ENCODE measurements at places on chromosomes 1 and 21.

DNA sequence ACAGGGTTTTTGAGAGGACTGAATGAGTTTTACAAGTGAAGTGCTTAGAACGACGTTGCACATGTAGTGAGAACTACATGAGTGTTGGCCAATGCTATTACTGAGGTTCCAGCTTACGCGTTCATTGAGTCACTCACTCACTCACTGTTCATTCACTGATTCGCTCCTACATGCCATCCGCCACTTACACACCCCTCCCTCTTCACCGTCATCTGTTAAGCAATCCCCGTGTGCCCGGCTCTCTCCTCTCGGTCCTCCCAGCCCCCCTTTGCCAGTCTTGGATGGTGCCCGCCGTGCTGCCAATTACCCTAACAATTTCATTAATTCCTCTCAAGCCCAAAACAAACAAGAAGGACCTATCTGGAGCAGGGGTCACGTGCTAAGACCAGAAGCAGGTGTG, 27.3 kb upstream of the EPHA2 start:
- no peak for DNase-seq

- no peak for DNase-seq
Measured at GRCh38 chr1:1927751-1928150, 8.7 kb upstream of the TMEM52 start.

DNA sequence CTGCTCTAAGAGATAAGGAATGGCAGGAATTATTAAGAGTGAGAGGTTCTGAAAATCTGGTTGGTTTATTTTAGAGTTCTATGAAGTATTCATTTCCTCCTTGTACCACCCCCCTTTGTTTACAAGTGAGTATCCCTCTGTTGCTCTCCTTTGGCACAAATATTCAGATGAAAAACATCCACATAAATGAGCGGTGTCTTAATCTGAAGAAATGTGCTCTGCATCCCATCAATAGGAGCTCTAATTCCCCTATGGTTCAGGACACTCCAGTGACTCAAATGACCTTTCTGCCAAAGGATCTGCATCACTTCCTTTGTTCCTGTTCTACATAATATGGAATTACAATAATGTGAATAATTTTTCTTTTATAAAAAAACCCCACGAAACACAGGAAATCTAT, 16.6 kb downstream of the DDAH1 start:
- no peak for DNase-seq

DNA sequence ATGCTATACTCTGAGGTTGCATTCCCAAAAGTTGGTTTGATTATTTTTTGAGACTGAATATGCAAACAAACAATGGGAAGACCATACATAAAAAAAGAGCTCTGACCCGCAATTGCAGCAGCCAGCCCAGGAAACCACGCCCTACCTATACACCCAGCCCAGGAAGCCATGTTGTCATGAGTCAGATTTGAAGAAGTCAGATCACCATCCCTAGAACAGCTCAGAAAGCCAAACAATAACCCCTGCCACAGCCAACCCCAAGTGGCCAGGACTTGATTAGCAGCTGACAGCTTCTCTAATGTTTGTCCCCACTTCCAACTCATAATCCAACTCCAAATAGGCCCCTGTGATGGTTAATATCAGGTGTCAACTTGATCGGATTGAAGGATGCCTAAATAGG, 621.9 kb downstream of the NPHP4 start:
- no peak for DNase-seq

- no peak for DNase-seq
Measured at GRCh38 chr1:189027512-189027911, 1450.2 kb downstream of the BRINP3 start.

GRCh38 chr1:37763791-37764413, 1.0 kb downstream of the EPHA10 start:
- DNase-seq, result no peak

DNA sequence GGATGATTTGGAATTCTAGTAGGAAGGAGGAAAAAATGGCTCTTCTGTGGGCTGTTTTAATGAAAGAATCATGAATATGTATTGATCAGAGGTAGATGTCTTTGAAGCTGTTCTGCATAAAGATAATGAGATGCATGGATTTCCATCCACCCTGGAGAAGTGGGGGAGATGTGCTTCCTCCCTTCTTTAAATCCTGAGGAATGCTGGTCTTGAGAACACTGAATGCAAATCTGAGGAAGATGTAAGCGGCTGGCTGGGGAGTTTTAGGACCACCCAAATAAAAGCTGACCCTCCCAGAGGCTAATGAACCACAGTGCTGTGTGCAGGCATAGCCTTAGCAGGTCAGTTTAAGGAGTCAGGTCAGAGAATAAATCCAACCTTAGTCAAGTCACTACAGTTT, 37.3 kb downstream of the ZMYND12 start:
- no peak for DNase-seq

DNA sequence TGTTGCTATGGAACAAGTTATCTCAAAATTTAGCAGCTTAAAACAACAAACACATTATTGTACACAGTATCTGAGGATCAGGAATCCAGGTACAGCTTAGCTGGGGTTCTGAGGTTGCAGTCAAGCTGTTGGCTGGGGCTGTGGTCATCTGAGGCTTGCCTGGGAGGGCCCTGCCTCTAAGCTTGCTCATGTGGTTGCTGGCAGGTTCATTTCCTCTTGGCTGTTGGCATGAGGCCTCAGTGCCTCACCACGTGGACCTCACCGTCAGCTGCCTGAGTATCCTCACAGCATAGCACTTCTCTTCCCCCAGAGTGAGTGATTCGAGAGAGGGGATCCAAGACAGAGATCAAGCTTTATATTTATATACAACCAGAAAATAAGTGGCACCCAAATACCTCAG, 18.6 kb downstream of the NTPCR start:
- DNase-seq, result no peak

DNA sequence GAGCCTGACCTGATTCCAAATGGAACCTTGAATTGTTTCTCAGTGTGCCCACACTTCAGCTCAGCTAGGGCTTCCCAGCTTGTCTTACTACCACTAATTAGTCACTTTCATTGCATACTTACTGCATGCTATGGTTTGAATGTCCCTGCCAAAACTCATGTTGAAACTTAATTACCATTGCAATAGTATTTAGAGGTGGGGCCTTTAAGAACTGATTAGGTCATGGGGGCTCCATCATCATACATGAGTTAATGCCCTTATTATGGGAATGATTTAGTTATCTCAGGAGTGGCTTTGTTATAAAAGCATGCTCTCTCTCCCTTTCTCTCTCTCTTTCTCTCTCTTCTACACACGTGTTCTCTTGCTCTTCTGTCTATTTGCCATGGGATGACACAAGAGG, 68.3 kb downstream of the NENF start:
- no peak for DNase-seq

Measured in AG09319 (cell line).